ENCODE measurements at places on chromosomes 1 and 21.

DNA sequence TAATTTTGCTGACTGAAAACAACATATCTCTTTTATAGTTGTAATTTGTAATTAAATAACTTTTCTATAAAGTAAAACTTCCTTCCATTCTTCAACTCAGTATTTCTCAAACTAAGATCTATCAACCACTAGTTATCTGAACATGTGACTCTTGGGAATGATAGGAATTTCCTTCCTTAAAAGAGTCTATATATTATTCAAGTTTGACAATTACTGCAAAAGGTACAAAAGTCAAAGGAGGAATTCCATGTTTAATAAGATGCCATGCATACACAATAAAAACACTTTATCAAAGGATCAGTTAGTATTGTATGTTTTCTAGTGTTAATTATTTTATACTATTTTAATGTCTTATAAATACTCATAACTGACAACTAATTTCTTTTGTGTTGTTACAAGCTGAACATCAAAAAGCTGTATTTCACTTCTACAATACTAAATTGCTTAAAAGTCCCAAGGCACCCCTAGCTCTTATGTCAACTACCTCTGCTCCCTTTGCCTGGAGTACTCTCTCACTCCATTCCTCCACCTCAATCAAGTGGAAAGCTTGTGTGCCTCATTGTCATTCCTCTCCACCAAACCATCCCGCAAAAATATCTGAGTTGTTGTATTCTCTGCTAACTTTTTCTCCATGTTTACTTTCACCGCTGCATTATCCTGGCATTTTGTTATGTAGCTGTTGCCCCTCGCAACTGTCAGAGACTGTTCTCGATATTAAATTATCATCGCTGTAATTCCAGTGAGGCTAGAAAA, 67.9 kb downstream of the SLC44A5 start:
- no peak for DNase-seq

- no peak for DNase-seq
Observed at GRCh38 chr1:205376739-205377138, 20.0 kb upstream of the KLHDC8A start.

- DNase-seq = no peak
Observed at GRCh38 chr1:11640944-11641343, 13.3 kb downstream of the FBXO2 start.

GRCh38 chr1:65279070-65279779, 30.1 kb upstream of the DNAJC6 start:
- no peak for DNase-seq

- DNase-seq = no peak
Observed at GRCh38 chr21:36835383-36835795, 131.1 kb downstream of the HLCS start.

GRCh38 chr1:55726994-55727393, 511.8 kb upstream of the USP24 start:
- no peak for DNase-seq

- DNase-seq = no peak
Observed at GRCh38 chr1:91854852-91855534, 31.0 kb downstream of the TGFBR3 start.

- no peak for DNase-seq
Observed at GRCh38 chr1:77725706-77726105, 33.9 kb downstream of the USP33 start.

GRCh38 chr1:245036102-245036501, 118.7 kb upstream of the KIF26B start:
- no peak for DNase-seq

- DNase-seq = no peak
Observed at GRCh38 chr1:3022976-3023375, 1.7 kb downstream of the ACTRT2 start.

DNA sequence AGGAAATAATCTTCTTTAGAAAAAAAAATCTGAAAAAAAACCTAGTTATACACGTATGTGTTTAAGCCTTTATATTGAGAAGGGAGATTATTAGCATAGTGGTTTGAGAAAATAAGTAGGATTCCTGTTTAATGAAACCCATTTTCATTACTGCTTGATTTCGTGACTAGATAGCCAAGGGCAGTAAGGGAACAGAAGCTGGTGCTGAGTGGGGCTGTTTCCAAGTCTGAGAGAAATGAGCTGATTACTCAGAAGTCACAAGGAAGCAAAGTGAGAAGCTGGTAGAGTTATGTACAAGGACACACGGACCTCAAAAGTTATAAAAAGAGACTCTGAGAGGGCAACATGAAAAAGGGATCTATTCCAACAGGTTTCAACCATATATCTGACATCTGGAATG, 256.5 kb downstream of the TTLL7 start:
- DNase-seq = no peak

DNA sequence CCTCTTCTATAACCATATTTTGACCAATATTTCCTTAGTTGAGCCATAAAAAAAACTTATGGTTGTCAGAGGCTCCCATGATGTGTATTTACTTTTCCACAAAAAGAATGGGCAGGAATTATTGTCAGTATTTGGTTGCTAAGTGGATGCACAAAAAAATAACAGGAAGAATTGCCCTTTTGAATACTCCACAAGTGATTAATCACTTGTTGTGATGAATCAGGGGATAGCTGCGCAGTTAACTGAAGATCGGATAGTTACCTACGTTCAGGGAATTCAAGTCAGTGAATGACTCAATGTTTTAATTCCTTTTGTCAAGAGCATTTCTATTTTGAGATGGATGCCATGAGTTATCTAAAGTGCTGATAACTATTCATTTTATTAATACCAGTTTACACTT, 785.2 kb upstream of the B3GALT2 start:
- no peak for DNase-seq

DNA sequence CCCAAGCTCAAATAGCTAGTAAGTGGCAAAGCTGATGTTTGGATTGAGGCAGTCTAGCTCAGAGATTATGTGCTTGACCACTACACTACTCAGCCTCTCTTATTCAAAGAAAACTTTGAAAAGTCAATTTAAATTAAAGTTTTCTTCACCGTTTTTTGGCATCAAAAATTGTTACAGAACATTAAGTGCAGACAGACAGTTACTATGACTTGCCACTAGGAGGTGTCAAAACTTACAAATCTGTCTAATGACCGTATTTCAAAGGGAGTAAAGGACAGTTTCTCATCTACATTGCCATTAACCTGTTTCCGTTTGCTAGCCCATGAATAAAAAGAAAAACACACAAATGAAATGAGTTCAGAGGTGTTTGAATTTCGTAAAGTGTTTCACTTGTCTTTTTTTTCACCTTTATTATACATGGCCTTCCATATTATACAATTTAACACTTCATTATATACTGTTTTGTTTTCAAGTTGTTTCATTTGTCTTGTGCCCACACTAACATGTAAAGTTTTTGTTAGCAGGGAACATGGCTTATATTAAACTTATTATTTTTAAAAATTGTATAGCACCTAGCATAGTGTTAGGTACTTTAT, 57.4 kb upstream of the MTF2 start:
- DNase-seq = no peak

DNA sequence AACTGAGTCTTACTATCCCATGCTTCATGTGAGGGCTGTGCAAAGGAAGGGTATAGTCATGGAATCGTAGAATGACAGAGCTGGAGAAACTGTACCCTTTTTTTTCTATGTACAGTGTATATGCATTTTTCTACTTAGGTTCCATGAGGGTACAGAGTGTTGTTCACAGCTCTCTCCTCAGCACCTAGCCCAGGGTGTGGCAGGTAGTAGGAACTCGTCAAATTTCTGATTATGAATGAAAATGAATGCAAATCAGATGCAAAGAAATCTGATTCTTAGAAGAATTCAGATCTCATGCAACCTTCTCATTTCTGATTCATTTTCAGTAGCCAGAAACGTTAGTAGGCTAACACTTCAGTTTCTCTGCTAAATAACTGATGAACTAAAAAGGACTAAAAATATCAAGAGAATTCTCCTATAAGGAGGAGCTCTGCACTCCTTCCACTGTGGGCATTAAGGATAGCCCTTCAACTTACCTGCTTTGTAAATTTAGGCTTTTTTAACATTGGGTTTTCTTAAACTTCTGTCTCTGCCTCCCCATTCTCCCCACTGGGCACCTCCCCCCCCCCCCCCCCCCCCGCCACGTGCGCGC, 18.0 kb upstream of the HHAT start:
- DNase-seq = no peak

DNA sequence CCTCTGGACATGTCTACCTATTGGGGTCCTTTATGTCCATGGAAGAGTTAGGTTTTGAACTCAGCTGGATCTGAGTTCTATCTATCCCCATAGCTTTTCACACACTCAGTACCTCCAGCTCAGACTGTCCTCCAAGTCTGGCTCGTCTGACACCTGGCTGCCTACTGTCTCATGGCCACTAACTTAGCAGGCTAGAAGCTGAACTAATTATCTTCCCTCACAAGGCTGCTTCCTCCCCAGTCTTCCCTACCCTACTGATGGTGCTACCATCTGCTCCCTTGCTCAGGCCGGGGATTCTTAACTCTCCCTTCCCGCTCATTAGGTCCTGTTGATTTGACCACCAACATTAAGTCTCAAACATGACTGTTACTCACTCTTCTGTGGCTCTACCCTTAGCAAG, 13.4 kb downstream of the VANGL2 start:
- DNase-seq = no peak

DNA sequence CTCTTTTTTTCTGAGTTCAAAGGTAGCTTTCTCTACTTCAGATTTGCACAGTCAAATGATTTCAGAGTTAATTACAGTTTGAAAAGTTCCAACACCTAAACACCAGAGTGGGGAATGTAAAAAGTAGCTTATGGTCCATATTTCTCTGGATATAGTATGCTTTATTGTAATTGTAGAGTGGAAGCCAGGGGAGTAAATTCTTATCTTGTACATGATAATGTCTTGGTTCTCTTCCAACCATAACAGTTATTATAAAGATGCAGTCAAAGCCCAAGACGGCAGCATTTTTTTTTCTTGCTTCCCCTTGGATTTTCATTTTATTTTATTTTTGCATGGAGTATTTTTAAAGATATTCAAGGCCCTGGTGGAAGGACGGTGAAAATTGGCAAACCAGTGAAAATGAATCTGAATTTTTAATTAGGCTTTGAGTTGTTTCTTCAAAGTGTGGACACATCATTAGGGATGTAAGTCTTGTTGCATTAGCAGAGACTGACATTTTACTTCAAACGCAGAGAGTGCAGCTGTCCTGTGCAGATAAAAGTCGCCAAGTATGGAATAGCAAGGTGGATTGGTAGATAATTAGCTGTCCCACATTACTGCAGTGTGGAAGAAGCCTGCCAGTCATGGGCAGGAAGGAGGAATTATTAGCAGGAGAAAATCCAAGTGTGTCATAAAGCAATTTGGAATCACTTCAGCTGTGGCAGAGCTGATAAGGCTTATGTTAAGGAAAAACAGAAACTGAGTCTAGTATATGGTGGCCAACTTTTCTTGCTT, 11.3 kb downstream of the CACHD1 start:
- no peak for DNase-seq

DNA sequence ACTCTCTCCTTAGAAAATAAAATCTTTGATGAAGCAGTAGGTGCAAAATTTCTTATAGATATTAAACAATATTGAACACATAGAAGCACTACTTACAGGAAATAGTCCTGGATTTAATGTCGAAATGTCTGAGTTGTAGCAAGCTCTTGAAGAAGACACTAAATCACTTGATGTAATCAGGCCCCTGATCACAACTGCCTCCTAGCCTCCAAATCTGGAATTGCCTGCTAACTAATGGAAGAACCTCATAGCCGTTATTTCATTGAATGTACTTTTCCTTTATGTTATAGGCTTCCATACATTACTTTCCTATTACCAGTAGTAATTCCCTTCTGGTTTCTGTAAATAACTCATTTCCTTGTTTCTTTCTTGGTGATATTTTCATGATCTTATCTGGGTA, 675.7 kb upstream of the CHRM3 start:
- no peak for DNase-seq

DNA sequence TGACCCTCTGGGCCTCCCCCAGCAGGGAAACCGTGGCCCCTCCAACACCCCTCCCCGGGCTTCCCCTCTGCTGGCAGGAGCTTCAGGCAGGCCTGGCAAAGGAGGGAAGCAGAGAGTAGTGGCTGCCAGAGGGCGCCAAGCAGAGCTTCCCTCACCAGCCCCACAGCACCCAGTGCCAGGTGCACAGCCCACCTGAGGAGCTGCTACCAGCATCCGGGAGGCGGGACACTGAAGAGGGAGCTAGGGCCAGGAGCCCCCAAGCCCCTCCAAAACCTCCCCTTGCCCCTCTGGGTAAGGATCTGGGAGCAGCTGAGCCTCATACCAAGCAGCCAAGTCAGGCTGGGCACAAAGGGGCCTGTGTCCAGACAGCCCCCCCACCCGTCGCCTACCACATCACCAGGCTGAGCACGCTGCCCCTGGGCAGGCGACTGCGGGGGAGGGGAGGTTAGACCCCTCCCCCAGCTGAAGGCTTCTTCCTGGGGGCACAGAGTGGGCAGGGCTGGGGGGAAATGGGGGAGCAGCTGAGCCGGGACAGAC, 19.6 kb downstream of the CCDC24 start:
- DNase-seq = no peak

DNA sequence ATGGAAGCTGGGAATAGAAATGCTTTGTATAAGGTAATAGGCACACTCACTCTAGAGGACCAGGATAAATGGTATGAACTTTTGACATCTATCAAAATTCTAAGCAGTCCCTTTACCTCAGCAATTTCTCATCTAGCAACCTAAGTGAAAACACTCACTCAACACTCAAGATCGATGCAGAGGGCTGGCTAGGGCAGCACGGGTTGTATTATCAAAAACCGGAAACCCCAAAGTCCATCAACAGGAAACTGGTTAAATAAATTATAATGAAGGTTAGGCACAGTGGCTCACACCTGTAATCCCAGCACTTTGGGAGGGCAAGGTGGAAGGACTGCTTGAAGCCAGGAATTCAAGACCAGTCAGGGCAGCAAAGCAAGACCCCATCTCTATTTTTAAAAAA, 9.4 kb downstream of the USP48 start:
- no peak for DNase-seq

DNA sequence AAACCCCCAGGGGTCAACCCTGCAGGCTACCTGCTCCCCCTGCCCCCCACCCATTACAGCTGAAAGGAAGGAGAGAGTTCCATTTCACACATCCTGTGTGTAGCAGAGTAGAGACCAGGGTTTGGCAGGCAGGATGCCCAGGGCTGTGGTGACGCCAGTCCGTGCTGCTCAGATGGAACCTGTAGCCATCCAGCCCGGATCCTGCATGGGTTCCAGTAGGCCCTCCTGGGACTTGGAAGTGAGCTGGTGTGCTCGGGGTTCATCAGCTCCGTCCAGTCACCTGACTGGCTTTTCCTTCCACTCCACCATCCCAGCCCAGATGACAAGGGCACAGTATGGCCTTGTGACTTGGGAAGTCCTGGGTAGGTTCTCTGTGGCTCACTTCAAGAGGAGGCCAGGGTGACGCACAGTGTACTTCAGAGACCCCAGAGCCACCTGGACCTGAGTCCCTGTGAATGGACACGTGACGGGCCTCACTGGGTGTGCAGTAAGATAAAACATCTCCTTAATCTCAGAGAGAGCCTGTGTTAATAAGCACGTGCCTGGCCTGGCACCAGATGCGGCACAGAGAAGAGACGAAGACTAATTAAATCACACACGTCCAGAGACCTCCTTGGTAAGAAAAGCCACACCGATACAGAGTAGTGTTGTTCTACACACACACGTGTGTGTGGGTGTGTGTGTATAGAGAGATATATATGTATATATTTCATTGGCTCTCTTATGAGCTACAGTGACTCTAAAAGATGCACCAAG, 16.0 kb downstream of the ITPKB start:
- DNase-seq = no peak

All from stimulated activated CD4-positive, alpha-beta T cell treated with anti-CD3 and anti-CD28 coated beads, Interleukin-1b, Interleukin-23, amount 100 ng/mL, for 48 hours (primary cell).